ENCODE measurements at places on chromosomes 4 and X. TPM values are rescaled to one million over a fixed set of nuclear protein-coding genes. Genes with fewer than 3 reads are reported as not detected.

DNA sequence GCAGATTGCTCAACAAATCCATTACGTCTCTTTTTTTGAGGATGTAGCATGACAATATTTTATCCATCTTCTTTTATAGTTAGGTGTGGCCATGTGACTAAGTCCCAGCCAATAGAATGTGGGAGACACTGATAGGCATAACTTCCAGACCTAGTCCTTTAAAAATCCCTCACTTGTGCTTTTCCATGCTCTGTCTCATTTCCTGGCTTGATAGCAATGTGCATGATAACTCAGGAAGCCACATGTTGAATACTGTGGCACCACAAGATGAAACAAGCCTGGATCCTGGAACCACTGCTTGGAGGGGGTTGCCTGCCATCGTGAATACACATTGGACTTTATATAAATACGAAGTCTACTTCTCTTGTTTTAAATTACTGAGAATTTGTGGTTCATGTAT, 184.0 kb upstream of the NEIL3 start:
- no peaks in the 10 kb centered on the region for H3K36me3 ChIP-seq
- no peak overlapping the region for H3K4me3 ChIP-seq
- no peaks in the 10 kb centered on the region for H3K4me1 ChIP-seq
- DNase-seq: no peak

GYG2 gene
- total RNA-seq: not detected

DNA sequence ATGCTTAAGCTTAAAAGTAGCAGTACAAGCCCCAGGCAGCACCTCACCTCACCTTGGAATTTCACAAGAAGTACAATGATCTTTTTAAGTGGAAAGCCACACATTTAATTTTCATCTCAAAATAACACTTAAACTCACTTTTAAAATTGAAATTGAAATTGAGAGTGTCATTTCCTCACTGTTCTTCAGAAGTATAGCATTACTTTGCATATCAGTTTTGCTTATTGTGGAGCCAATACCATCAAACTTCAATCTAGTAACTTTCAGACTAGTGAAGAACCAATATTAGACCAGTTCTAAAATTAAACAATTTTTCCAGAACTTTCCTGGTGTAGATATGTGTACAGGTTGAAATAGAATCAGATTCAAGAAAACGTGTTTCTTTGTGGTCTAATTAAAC, 242.4 kb downstream of the NDST4 start:
- no peak for DNase-seq
- no peaks in the 10 kb centered on the region for H3K4me1 ChIP-seq
- H3K27me3 ChIP-seq: no peaks in the 10 kb centered on the region
- H3K36me3 ChIP-seq: no peaks in the 10 kb centered on the region

USP17L30 gene
- not detected for total RNA-seq

DNA sequence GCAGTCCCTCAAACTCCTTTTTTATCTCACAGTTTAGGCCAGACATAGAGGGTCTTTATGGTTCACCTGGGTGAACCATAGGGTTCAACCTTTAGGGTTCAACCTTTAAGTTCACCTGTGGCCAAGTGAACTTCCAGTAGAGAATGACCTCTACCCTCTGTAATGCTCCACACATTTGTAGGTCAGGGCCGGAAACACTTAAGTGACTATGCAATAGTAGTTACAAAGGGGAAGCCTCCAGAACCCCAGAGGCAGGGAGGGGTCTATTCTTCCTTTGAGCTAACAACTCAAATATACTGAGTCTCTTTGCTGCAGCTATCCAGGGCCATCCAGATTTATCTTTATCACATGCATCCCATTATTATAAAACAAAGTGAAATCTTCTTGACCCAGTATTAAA, 100.0 kb downstream of the LARP1B start:
- H3K4me1 ChIP-seq: no peaks in the 10 kb centered on the region
- no peaks in the 10 kb centered on the region for H3K27me3 ChIP-seq
- DNase-seq: no peak
- H3K4me3 ChIP-seq: no peak overlapping the region
- peaks cover 2% of the 10 kb centered on the region for H3K36me3 ChIP-seq
- no peak overlapping the region for H3K27ac ChIP-seq

DNA sequence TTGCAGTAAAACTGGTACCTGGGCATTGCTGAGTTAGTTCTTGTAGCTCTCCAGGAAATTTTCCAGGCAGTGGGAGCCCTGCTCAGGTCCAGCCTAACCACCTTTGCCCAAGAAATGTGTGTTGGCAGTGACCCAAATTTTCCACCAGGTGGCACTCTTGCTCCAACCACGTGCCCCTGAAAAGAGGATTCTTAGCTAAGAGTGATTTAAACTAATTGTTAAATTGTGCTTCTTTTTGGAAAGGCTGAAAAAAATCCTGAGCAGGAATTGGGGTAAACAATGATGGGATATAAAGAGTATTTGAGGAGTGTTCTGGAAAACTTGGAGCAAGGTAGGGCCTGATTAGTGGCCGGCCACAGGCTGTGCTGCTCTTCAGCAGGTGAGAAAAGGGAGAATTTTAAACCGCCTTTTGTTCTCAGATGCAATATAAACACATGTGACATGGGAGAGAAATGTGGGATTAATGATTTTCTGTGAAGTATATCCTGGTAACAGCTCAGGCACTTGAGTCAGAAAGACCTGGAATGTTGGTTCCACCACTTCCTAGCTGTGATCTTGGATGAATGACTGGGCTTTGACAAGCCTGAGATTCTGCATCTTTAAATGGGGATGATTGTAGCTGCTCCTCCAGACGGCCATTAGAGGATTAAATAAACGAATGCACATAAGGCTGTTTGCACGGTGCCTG, 219.6 kb downstream of the PTTG2 start:
- H3K36me3 ChIP-seq: peaks cover 3% of the 10 kb centered on the region
- no peak overlapping the region for H3K27ac ChIP-seq
- peaks cover 29% of the 10 kb centered on the region for H3K4me1 ChIP-seq
- peak; percentile 70 for DNase-seq

DNA sequence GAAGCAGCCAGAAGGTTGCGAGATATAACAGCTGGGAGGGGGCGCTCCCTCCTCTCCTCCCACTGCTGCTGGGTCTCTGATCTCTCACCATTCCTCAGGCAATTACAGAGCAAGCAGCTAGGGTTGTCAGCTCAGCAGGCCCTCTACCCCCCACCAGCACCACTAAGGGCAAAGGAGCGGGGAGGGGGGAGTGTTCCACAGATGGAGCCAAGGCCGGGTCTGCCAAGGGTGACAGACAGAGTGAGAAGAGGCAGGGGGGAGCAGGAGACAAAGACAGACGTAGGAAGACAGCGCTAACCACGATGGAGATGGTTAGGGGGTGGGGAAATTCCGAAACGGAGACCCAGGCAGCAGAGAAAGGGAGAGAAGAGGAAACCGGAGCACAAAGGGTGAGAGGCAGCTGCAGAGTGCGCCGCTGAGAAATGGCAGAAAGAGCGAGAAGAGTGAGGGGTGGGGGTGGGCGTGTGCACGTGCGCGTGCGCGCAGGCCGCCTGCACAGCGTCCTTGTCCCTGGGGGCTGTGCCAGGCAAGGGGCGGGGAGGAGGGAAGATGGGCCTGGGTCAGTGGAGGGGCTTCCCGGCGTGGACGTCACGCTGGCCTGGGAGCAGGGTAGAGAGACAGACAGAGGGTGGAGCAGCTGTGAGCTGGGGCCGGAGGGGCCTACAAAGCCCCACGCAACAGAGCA, 6.9 kb downstream of the L1CAM start:
- H3K36me3 ChIP-seq: no peaks in the 10 kb centered on the region
- no peak for DNase-seq
- no peak overlapping the region for H3K27ac ChIP-seq
- H3K4me1 ChIP-seq: peaks cover 14% of the 10 kb centered on the region

NLGN3 gene
- total RNA-seq: 1.9 TPM

- H3K4me1 ChIP-seq: peaks cover 35% of the 10 kb centered on the region
- DNase-seq: no peak
- H3K36me3 ChIP-seq: peaks cover 2% of the 10 kb centered on the region
- peaks cover 6% of the 10 kb centered on the region for H3K27me3 ChIP-seq
- H3K27ac ChIP-seq: no peak overlapping the region
- no peak overlapping the region for H3K4me3 ChIP-seq
These were observed 3.1 kb downstream of the TADA2B start for GRCh38 chr4:7045961-7046921.

DNA sequence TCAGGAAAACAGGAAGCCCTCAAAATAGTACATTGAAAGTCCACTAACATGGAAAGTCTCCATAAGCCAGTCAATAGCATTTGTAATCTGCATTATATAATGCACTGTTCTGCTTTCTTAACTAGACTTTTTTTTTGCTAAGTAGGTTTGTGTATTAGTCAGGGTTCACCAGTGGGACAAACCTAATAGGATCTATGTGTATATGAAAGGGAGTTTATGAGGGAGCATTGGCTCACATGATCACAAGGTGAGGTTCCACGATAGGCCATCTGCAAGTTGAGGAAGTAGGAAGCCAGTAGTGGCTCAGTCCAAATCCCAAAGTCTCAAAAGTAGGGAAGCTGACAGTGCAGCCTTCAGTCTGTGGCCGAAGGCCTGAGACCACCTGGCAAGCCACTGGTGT, 116.0 kb downstream of the MXRA5 start:
- H3K4me1 ChIP-seq: no peaks in the 10 kb centered on the region
- H3K27ac ChIP-seq: no peak overlapping the region
- DNase-seq: no peak

All from activated naive CD8-positive, alpha-beta T cell treated with anti-CD3 and anti-CD28 coated beads, Interleukin-2, amount 10 ng/mL, durations not matched to agents 7 days and 5 days (primary cell).